ENCODE measurements at places on chromosomes 12 and 14.

DNA sequence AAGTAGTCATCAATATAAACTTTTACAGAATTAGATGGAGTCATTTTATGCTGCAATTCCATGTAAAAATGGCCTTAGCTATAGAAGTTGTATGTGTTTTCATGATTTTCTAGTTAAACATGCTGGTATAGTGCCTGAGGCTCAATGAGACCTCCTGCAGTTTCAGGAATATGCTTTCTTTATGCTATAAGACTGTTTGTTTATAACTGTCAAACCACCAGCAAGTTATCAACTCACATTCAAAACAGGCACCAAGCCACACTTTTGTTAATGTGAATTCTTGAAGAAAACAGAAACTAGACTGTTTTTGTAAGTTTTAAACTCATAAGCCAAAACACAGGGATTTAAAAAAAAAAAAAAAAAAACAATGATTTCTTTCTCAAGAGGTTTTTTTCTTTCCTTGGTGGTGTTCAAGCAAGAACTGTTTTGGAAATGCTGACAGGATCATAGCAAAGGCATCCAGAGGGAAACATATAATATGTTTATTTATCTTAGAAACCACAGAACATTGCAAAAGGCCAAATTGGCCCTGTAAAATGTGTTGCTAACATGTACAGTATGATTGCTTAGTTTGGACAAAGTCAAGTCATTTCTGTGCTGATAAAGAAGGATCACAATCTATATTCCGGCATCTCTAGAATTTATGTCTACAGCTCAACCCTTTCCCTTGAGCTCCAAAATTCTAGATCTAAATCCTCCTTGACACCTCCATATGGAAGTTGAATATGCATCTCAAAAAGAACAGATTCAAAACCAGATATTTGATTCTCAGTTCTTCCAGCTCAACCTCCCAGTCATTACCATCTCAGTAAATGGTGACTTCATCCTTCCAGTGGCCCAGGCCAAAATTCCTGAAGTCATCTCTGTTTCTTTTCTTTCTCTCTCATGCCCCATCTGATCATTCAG is 29.0 kb upstream of the LUM start:
- peak; percentile 86 for DNase-seq

- no peak for DNase-seq
Measured at GRCh38 chr14:81533212-81533535, 479 bp downstream of the SEL1L start.

DNA sequence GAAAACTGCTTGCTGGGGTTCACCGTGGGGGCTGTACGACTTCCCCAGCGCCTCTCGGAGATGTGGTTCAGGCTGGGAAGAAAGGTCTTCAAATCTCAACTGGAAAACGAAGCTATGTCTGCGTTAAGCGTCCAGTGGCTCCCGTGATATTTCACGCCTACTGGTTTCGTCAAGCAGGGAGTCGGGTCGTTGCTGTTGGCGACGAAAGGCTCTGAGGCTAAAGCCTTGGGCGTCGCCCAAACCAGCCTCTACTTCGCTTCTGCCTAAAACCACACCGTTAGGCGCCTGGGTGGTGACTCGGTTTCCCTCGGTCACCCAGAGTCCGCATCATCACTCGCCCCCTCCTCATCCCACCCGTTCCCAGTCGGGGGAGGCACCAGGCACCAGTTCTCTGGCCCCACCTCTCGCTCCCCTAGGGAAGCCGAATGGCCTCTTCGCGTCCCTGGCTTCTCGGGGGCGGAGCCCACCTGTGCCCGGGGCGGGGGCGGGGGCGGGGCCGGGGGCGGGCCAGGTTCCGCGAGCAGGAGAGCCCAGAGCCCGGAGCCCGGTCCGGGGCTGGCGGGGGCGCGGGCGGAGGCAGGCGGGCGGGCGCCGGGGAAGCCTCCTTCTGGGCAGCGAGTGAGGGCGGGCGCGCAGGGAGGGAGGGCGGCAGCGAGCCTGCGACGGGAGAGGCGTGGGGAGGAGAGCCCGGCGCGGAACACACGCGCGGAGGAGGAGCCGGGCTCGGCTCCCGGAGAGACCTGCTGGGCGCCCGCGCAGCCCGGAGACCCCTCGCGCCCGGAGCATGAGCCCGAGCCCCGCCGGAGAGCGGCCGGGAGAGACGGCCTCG is at the start of gene B4GALNT3:
TSS of gene B4GALNT3 (plus strand) at position 510 of the 829 bp plus-strand sequence. CDS start 438 bp downstream, outside the sequence.
- DNase-seq: no peak

DNA sequence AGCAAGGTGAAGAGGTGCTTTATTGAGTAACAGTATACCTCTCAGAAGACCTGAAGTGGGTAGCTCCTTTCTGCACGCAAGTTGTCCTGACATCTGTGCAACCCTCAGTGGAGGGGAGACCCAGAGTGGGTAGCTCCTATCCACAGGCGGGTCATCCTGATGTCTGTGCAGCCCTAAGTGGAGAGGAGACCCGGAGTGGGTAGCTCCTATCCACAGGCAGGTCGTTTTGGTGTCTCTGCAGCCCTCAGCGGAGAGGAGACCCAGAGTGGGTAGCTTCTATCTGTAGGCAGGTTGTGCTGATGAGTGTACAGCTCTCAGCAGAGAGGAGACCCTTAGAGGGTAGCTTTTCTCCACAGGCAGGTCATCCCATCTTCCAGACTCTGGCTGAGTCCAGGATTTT is 45.1 kb upstream of the PRPF39 start:
- no peak for DNase-seq

GRCh38 chr14:20823859-20824258 is 21.2 kb upstream of the RNASE1 start:
- no peak for DNase-seq

DNA sequence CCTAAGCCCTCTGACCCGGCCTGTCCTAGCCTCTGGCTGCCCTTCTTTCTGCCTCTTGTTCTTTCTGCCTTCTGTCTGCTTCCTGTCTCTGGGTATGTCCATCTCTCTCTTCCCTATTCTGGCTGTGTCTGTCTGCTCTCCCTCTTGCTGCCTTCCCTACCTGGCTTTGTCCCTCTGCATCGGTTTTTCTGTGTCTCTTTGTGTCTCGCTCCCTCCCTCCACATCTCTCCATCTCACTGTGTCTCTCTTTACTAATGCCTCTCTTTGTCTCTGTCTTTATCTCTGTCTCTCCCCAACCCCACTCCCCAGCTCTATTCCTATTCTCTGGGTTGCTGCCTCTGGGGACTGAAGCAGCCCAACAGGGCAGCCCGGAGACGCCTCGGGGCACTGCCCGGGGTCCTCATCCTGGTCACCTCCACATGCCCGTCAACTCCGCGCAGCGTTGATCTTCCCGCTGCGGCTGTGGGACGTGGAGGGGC is 10.1 kb downstream of the SHMT2 start:
- no peak for DNase-seq

DNA sequence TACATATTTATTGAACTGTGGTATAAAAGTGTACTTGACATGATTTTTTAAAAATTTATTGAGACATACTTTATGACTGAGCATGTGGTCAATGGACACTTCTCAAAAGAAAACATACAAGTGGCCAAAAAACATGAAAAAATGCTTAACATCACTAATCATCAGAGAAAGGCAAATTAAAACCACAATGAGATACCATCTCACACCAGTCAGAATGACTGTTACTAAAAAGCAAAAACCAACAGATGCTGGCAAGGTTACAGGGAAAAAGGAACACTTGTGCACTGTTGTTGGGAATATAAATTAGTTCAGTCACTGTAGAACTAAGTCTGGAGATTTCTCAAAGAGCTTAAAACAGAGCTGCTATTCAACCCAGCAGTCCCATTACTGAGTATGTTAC is 1177.6 kb downstream of the GALC start:
- no peak for DNase-seq

GRCh38 chr14:36866867-36867266 is 205.2 kb downstream of the PAX9 start:
- no peak for DNase-seq

DNA sequence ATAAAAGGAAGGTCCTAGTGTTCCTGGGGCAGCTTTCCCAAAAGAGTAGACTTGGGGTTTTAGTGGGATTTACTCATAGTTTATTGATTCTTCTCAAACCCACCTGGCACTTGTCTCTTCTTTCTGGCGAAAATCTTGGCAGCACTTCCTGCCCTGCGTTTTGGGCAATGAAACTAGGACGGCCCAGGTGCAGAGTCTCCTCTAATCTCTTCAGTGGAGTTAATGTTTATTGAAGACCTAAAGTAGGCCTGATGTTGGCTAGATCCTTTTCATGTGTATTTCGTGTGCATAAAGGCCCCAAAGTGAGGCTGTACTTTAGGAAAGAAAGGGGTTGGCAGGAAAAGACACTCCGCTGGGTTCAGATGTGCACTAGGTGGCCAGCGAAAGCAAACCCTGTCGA is 5.1 kb downstream of the WNT5B start:
- no peak for DNase-seq

GRCh38 chr14:56810147-56810719 is at the start of gene OTX2:
TSS of gene OTX2 (minus strand) at chr14:56810479. CDS start at chr14:56805456, 5,023 bp downstream.
- no peak for DNase-seq

GRCh38 chr14:44309331-44309730 is 197.8 kb downstream of the FSCB start:
- DNase-seq: no peak

- no peak for DNase-seq
Measured at GRCh38 chr12:121413917-121414316, 14.0 kb downstream of the RNF34 start.

DNA sequence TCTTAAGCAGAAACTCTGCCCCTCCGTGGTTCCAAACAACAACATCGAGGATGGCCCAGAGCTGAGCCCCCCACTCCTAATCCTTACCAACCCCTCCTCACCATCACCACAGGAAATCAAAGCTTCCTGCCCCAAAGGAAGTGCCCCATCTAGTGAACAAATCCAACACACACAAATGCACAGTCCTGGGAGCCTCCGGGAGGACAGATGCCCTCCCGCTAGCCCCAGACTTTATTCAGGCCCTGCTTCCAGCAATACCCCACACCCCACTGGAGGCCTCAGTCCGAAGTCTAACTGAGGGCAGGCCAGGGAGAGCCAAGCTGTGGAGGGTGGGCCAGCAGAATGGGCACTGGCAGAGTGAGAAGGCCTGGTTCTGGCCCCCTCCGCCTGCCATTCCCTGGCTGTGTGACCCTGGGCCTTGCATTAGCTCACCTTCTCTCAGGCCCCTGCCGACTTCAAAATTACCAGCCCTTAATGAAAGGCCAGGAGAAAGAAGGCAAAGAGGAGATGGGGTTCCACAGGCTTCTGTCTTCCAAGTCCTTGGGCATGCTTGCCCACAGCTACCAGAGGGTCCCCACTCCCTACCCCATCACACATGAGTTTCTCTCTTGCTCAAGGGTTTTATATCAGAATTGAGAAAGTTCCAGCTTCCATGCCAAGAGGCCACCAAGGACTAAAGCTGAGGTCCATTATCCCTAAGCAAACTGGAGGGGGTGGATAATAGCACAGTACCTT is 2.3 kb downstream of the HDAC7 start:
- DNase-seq: no peak

- no peak for DNase-seq
Measured at GRCh38 chr12:54225666-54226065, 36.9 kb upstream of the SMUG1 start.

- DNase-seq: no peak
Measured at GRCh38 chr12:30970559-30971197, 44.1 kb downstream of the TSPAN11 start.

GRCh38 chr14:77143071-77143470 is 1.5 kb upstream of the ZDHHC22 start:
- DNase-seq: no peak

DNA sequence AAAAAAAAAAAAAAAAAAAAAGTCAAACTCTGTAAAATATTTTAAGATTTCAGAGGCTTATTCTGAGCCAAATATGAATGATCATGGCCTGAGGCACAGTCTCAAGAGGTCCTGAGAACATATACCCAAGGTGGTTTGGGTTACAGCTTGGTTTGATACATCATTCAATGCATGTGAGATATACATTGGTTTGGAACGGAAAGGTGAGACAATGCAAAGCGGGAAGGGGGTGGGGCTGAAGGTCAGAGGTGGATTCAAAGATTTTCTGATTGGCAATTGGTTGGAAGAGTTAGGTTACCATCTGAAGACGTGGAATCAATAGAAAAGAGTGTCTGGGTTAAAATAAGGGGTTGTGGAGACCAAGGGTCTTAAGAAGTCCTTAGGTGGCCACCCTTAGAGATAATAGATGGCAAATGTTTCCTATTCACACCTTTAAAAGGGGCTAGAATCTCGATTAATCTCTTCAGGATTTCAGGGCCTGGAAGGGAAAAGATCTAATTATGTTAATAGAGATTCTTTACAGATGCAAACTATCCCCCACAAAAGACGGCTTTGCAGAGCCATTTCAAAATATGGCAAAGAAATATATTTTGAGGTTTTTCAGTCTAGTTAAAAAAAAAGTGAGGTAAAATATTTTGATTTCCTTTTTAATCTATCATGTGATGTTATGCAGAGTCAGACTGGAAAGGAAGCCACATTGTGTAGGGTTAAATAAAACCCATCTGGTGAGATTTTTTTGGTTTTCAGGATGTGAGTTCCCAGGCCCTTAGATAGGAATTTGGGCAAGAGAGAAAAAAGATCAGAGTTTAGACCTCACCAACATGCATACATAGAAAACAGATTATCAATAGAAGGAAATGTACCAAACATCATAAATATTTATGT is 173.8 kb upstream of the CNOT2 start:
- DNase-seq: no peak

DNA sequence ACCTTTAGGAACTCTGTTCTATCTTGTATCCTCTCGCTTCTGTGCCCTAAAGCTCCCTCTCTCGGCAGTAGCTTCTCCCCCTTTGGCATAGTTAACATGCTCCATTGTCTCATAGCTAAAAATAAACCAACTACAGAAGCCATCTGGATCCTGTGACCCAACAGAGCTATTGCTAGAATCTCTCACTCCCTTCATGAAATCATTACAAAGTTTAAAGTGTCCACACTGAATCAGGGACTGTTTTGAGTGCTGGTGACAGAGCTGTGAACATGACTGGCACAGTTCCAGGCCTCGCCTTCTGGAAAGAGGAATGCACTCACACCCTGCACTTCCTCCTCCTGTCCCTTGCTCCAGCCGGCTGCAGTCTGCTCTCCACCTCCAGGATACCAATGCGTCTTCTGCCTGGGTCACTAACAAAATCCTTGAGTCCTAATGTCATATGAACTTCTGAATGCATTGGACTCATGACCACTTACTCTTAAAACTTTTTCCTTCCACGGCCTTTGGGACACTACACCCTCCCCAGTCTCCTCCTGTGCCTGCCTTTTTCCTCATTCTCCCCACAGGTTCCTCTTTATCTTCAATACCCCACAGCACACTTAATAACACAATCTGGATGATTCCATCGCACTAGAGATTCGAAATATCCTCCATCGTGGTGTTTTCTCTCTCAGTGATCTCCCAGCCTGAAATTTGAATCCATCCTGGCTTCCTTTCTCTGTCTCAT is 13.2 kb downstream of the PLBD1 start:
- no peak for DNase-seq

DNA sequence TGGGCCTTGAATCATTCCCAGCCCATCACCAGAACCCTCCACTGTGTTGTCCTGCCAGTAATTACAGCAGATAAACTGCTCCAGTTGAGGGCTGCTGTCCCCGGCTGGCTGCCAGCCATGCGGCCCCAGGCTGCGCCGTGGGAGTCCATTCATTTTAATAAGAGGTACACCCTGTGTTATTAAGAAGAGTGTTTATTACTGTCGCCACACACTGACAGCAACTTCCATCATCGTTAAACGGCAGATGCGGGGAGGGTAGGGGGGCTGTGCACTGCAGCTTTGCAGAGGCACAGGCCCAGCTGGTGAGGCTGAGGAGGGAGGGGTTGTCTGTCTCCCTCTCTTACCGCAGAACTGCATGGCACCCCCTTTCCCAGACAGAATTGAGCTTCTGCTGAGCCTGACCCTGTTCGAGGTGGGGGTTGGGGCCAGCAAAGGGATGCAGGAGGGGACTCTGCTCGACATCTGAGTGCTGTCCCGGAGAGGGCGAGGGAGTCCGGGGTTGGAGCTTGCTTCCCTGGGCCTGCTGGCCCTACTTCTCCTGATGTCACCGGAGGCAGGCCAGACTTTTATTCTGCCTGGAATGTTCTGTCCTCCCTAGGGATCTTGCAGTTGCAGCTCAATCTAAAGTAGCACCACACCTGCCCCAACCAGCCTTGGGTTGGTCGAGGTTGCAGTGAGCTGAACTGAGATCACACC is 33.8 kb upstream of the GPATCH2L start:
- DNase-seq: no peak
